Bone marrow (tissue), 2 donors: ENCODE measurements at places on chromosomes 2 and 18.

GRCh38 chr2:127697482-127698180, 3.7 kb upstream of the SFT2D3 start:
- no peak for DNase-seq

DNA sequence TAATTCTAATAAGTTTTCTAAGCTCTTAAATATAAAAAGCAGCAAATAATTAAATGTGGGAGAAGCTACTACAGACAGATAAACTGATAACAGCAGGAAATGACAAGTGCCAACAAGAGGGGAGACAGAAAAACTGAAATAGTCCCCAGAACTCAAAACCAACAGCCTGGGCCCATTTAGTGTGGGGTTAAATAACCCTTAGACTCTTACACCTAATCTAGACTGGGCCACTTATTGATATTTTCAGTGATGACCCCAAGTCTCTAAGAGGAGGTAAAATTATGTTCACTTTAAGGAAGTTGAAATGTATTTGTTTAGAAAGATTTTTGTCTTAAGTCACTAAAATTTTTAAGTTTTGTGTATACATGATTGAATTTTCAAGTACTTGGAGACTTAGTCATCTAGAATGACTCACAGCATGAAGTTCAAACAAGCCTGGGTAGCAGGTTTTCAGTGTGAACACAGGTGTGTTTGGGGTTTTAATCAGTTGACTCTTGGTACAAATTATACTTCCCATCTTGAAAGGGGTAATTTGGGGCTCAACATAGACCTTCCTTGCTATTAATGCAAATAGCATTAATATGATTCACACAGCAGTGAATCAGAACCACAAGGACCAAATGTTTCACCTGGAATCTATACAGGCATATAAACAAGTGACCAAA, 54.9 kb upstream of the MYO3B start:
- DNase-seq: no peak

- DNase-seq: no peak
Observed at GRCh38 chr2:8061219-8061618, 620.6 kb upstream of the ID2 start.

- no peak for DNase-seq
Observed at GRCh38 chr2:221527776-221528309, 44.3 kb downstream of the EPHA4 start.

- no peak for DNase-seq
Observed at GRCh38 chr2:128414351-128414750, 95.7 kb upstream of the HS6ST1 start.

DNA sequence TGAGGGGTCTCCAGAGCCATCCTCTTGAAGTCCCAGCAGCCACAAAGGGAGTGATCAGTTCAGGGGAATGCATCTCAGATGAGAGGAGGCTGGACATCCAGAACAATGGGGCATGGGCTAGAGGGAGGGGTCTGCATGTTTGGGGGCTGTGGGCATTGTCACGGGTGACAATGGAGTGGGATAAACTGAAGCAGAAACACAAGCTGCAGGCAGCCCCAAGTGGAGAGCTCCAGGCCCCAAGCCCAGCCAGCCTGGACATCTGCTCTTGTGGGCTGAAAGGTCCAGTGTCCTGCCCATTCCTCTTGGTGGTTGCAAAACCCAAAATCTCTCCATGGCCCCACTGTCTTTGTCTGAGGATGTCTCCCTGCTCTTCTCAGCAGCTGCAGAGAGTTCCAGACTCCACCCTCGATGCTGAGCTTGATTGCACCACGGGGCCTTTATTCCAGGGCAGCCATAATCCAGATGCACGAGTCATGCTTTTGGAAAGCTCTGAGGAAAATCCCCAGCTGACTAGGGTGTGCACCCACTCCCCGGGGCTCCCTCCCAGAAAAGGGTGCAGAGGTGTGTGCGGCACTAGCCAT, 149.4 kb downstream of the TNS1 start:
- no peak for DNase-seq

GRCh38 chr2:48080534-48081316, 174.4 kb upstream of the FBXO11 start:
- DNase-seq: no peak

DNA sequence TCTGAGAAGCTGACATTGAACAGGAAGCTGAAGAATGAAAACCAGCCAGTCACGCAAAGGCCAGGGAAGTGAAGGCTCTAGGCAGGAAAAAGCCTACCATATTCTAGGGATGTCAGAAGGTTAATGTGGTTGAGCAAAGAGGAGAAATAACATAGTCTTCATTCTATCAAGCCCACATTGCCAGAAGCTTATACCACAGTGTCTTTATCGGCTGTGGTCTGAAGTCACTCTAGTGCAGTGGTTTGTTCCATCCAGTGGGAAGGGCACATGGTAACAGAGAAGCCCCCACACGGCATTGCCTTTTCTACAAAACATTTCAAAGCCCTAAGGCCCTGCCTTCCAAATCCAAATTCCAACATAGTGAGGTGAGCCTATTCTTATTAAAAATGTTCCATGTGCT, 311.3 kb downstream of the TNS1 start:
- DNase-seq: no peak

DNA sequence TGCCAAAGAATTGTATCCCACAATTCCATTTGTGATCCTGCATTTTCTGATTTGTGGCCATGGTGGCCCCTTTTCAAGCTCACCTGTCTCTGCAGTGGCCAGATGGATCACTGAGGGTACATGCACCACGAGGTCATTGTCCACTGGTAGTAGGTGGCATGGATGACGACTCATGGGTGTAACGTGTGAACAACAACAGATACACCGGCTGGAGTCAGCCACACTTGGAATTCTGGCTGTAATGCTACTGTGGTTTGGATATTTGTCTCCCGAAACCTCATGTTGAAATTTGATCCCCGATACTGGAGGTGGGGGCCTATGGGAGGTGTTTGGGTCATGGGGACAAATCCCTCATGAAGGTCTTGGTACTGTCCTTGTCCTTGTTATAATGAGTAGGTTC, 102.2 kb upstream of the TAF1B start:
- DNase-seq: no peak

GRCh38 chr2:241329669-241330615, 14.2 kb downstream of the SEPTIN2 start:
- no peak for DNase-seq
